ENCODE measurements at places on chromosomes 4 and X. TPM values are rescaled to one million over a fixed set of nuclear protein-coding genes. Genes with fewer than 3 reads are reported as not detected.

Gene SMR3B
- polyA plus RNA-seq = not detected

Gene POLN
- polyA plus RNA-seq = 0.55 TPM

Gene MAGED1
- 59.2 TPM for polyA plus RNA-seq

Gene SPARCL1
- not detected for polyA plus RNA-seq

Gene USP17L21
- not detected for polyA plus RNA-seq

Gene NPY5R
- polyA plus RNA-seq = not detected

Gene SPRY1
- 27.2 TPM for polyA plus RNA-seq

Gene SCD5
- polyA plus RNA-seq = 2.6 TPM

Gene GNRHR
- polyA plus RNA-seq = not detected

Gene FATE1
- not detected for polyA plus RNA-seq

Gene IDUA
- polyA plus RNA-seq = 9.3 TPM

Gene XG
- polyA plus RNA-seq = not detected

Gene STARD8
- not detected for polyA plus RNA-seq

Gene GLRB
- not detected for polyA plus RNA-seq

Gene USP53
- 11.0 TPM for polyA plus RNA-seq

Gene TMSB15A
- not detected for polyA plus RNA-seq

Gene WAS
- polyA plus RNA-seq = 33.5 TPM

Gene SLC2A9
- 1.8 TPM for polyA plus RNA-seq

Gene CXCL3
- not detected for polyA plus RNA-seq

Gene MAGEC1
- polyA plus RNA-seq = not detected

Measured in CD8-positive, alpha-beta memory T cell (primary cell).